NCI-H524 treated with DMSO at 0.1 percent for 48 hours (cell line): ENCODE measurements at places on chromosomes 6 and 20.

DNA sequence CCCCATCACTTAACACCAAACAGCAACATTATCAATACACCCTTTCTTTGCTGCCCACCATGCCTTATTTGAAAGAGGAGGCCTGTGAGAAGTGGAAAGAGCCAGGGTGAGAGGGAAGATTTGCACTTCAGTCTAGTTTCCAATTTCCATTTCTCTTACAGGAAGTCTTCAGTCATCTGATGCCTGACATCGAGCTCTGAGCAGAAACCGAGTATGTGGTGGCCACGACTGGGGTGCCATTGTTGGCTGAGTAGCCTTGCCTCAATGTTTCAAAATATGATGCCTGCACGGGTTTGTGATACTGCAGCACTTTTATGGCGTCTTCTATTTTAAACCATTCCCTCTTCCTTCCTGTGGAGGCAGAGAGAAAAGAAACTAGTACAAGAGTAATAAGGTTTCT lies 39.8 kb upstream of the SMIM29 start:
- no peak for DNase-seq

GRCh38 chr6:169409742-169410312 lies 156.2 kb upstream of the THBS2 start:
- DNase-seq, result no peak

GRCh38 chr20:49276161-49276960 lies 1.5 kb downstream of the ZNFX1 start:
- DNase-seq, result peak; percentile 30

DNA sequence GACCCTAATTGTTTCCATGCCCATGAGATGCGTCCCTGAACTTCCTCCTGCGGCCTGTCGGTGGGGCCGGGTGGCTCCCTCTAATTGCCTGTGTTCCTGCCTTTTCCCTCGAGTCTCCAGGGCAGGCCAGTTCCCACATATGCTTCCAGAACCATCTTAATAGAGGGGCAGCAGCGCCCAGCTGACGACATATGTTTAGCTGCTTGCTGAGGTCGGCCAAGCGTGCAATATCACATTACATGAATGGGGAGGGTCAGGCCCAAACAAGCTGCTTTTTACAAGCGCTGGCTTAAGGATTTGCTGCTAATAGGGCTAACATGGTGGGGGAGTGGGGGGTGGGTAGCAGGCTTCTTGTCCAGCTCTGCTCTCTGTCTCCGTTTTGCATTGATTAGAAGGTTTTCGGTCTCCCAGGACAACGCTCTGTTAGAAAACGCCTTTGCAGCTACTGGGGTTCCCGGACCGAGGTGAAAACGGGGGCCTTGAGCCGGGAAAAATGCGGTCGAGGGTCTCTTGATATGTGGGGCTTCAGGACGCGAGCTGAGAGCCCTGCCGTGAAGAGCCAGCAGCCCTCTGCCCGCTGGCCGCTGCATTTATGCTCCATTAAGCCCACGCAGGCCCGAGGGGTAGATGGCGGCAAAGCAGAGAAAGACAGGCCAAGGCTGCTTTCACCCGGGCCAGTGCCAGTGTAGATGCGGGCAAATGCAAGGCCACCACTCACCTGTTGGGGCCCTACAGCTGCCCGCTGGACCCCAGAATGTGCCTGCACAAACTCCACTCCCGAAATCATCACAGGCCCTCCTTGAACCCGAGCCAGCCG lies 308.5 kb downstream of the BMP7 start:
- peak; percentile 93 for DNase-seq

GRCh38 chr6:20332441-20333006 lies 69.2 kb upstream of the E2F3 start:
- peak; percentile 41 for DNase-seq
